NCI-H526 treated with DMSO at 0.1 percent for 48 hours (cell line): ENCODE measurements at places on chromosomes 5 and 9.

- no peak for DNase-seq
Measured at GRCh38 chr5:82821846-82822633, 255.2 kb downstream of the TMEM167A start.

DNA sequence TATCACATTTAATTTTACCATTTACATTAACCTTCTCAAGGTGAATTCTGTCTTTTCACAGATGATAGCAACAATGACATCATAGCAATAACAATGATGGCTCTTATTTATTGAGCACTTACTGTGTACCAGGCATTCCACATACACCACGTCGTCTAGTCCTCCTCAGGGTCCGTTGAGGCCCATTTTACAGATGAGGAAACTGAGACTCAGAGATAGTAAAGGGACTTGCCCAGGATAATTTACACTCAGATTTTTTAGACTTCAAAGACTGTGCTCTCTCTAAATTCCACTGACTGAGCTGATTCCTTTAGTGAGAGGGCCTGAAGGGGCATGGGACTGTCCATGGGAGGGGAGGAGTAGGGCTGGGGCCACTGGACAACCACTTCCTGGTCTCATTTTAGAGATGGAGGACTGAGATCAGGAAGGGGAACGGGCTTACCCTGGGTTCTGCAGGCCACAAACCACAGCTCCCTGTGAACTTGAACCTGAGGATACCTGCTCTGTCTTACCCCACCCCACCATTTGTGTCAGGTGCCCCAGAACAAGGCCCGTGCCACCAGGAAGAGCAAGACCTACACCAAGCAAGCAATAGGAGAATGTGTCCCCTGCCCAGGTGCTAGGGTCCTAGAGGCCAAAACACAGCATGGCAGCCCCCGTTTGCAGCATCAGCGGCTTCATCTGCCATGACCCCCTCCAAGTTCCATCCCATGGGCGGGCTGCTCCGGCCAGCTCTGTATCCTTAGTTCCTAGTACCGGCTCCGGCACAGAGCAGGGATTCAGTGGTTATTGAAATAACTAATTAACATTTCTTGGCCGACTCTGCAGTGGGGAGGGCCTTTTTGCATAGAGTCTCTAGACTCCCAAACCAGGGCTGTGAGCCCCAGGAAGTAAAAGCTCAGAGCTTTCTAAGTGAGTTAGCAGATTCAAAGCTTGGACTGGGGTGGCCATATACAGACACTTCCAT is 96.6 kb downstream of the RGS3 start:
- DNase-seq: no peak

DNA sequence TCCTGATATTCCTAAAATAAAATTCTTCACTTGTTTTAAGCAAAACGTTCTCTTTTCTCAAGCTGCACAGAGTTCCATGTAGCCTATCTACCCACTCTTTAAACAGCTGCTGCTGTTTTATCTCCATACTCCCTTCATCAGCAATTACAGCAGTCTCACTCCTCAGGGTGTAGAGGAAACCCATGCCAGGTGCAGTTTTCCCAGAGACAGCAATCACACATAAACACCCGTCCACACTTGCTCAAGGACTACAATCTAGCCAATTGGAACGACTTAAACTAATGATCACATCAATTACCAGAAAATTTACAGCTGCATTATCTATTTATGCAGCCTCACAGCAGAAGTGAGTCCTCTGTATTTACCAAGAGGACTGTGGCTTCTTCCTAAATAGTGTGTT is 141.7 kb downstream of the HTR1A start:
- DNase-seq: no peak

- DNase-seq: no peak
Measured at GRCh38 chr5:34674187-34674586, 18.1 kb downstream of the RAI14 start.

DNA sequence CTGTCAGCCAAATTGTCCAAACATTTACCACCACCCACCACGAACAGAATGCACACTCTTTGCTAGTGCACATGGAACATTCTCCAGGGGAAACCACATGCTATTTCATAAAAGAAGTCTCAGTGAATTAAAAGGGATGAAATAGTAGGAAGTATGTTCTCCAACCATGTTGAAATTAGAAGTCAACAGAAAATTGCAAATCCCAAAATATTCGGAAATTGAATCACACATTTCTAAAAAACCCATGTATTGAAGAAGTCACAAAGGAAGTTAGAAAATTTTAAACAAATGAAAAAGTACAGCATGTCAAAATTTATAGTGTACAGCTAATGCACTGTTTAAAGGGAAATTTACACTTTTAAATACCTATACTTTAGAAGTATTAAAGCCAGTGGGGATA is 50.8 kb downstream of the TGFBR1 start:
- no peak for DNase-seq

DNA sequence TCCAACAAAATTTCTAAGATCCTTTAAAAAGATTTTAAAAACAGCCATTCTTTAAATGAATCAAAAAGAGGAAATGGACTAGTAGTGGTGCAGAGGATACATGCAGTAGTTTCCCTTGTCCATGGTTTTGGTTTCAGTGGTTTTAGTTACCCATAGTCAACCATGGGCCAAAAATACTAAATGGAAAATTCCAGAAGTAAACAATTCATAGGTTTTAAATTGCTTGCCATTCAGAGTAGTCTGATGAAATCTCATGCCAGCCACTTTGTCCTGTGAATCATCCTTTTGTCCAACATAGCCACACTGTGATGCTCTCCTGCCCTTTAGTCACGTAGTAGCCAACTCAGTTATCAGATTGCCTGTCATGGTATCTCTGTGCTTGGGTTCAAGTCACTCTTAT is 286.1 kb downstream of the ANXA1 start:
- DNase-seq: no peak

GRCh38 chr5:10018201-10019069 is 231.3 kb downstream of the ATPSCKMT start:
- DNase-seq: no peak

DNA sequence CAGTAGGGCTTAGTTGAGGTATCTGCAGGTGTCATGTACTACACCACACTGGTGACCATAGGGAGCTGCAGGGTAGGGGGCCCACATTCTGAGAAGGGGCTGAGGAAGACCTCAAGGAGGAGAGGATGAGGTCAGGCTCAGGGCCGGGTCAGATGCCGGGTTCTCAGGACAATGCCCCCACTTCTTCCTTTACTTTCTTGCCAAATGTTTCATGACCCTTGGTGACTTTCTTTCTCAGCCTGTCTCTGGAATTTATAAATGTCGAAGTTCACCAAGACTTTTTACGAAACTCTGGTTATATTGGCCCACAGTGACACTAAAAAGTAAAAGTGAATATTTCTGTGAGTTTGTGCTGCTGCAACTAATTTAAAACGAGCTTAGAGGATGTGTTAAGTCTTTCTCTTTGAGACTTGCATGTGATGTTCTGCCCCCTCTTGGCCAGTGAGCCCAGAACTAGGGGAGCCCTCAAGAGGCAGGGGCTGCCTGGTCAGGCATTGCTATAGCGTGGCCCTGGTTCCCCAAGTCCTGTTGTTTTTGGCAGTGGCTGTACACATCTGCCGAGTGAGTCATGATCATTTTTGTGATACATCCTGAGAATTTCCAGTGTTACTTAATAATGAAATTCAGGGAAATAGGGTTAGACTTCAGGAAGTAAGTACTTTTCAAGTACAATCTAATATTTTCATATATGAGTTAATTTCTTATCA is 11.2 kb downstream of the ACO1 start:
- DNase-seq: no peak

- peak; percentile 50 for DNase-seq
Measured at GRCh38 chr9:31355965-31356364, 1028.5 kb upstream of the ACO1 start.

DNA sequence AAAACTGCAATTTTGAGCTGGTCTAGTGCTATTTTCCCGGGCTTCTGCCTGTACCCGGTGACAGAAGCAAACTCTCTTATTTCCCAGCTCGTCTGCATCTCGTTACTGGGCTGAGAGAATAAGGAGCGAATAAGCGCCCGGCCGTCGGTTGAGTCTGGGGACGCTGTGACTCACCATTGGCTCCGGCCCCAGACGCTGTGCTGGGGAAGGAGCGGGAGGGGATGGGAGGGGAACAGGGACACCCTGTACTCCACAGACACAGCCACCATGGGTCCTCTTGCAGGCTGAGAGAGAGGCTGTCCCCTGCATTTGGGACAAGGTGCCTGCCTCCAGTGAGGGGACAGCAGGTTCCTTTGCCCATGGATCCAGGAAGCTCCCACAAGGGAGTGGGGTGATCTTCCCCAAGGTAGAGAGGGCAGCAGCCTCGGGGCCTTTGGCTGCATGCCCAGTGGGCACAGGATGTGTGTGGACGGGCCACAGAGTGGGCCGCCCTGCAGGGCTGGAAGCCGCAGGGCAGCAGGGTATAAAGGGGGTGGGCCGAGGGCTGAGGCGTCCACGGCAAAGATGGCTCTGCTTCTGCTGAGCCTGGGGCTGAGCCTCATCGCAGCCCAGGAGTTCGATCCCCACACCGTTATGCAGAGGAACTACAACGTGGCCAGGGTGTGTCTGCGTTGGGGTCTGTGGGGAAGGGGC is at the start of gene LCN9:
Gene LCN9, plus strand, starts transcription at position 552 of the 693 bp plus-strand sequence. Its CDS starts 13 bp downstream, at position 565.
- DNase-seq: no peak

GRCh38 chr5:149256451-149256850 is 15.2 kb upstream of the AFAP1L1 start:
- DNase-seq: no peak

DNA sequence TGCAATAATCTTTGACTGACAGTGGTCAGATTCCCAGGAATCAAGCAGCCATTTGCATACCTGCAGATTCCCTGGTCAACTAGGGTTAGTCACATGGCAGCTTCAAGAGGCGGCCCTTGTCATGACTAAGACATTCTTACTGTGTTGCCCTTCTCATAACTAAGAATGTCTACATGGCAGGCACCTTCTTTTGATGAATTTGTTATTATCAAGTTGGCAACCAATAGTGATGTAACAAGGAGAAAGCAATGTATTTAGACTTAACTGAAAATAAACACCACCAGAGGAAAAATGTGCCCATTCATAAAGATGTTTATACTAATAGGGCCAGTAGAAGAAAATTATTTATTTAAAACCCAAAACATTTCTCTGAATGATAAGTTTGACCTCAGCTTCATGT is 215.6 kb downstream of the TLE1 start:
- no peak for DNase-seq

DNA sequence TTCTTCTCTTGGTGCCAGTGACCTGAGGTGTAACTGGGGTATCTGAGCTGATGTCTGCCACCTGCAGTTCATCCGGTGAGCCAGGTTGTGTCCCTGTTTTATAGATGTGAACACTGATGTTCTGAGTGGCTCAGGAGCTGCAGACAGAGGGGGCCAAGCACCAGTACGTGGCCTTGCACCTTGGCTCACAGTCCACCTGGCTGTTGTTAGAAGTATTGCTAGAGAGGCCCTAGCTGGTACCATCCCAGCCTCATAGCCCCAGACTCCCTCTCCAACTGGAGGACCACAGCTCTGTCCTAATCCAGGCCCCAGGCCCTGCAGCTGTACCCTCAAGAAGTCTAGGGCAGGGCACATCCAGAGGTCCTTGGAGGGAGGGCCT is 16.2 kb downstream of the PHF2 start:
- DNase-seq: peak; percentile 3

GRCh38 chr5:5306696-5307095 is 115.8 kb upstream of the ICE1 start:
- DNase-seq: no peak

DNA sequence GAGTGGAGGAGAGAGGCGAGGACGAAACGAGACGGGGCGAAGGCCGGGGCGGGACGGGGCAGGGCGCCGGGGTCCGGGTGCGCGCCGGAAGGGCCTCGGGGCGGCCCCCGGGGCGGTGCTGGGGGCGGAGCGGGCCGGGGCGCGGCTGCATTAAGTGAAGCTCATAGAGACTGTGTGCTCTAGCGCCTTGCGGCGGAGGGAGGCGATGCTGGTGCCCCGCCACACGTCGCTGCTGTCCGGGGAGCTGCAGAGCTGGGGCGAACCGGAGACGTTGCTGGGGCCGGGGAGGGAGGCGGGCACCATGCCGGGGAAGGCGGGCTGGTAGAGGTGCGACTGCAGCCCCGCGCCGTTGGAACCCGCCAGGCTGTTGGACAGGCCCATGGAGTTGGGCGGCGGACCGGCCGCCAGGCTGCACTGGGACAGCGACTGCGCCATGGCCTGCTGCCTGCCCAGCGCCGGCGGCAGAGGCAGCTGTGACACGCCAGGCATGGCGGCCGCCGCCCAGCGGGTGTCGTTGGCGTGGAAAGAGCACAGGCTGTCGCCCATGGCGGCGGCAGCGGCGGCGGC is 8.3 kb downstream of the OTP start:
- DNase-seq: peak; percentile 17

GRCh38 chr5:110884005-110884404 is 145.2 kb downstream of the SLC25A46 start:
- DNase-seq: no peak

GRCh38 chr5:156687514-156687913 is 162.6 kb upstream of the PPP1R2B start:
- no peak for DNase-seq

DNA sequence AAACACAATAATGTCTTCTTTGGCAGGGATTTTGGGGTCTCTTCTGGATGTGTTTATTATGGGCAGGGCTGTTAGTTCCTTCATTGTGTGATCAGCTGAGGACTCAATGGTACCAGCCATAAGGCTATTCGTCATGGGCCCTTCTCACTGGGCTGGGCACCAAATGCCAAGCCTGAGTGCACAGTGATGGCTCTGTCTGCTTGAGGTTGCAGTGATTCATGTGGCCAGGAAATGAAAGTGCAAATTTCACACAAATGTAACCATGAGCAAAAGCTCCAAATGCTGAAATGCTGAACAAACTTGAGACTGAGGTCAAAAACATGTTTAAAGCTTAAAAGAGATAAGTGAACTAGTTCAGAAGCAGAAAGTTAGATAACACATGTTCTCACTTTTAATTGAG is 191.0 kb downstream of the TARS1 start:
- no peak for DNase-seq

DNA sequence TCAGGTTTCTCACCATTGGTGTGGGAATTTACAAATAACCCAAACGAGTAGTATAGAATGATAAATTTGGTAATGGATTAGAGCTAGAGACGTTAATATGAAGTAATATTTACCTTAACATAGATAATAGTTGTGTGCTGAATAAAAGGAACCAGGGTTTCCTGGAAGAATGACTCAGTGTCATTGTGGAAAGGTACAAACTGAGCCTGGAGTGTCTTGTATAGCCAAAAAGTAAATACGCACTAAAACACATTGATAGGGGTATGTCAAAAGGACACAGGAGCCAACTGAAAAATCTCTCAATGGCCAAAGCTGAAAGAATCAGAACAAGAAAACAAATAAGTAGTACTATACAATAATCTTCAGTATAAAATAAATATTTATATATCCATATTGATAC is 363.5 kb downstream of the SLCO4C1 start:
- DNase-seq: no peak

DNA sequence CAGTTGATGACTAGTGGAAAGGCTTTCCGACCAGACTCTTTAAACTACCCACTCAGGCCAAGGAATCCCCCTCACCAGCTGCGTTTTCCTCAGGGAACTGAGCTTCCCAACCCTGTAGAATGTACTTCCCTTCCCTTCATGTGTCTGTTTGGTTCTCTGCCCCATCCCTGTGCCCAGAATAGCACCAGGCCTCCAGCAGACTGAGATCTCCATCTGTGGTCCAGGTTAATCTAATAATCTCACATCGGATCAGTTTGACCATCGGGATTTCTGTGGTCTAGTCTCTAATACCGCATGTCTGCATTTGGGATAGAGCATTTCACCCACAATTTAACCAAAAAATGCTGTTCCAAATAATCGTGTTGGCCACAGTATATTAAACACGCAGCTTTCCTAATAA is 237.2 kb downstream of the ROR2 start:
- DNase-seq: no peak

- DNase-seq: no peak
Measured at GRCh38 chr5:32531885-32532520, 53.4 kb upstream of the SUB1 start.

GRCh38 chr5:135116160-135116561 is 82.1 kb upstream of the PITX1 start:
- DNase-seq: no peak
